ENCODE measurements at places on chromosomes 1 and 21.

DNA sequence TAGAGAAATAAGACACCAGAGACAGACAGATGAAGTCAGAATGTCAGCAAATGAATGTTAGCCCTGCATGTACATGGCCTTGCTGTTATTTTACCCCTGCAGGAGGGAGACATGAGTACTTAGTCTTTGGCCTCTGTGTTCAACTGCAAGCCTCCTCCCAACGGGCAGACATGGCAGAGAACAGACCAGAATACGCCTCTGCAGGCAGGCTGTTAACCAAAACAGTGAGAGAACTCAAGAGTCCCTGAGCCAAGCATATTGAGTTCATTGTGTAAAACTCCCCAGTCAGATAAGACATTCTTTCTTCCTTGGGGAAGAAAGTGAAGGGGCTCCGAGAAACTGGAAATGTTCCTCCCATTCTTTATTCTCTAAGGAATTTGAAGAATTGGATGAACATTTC is 150.9 kb downstream of the PHTF1 start:
- DNase-seq: no peak

DNA sequence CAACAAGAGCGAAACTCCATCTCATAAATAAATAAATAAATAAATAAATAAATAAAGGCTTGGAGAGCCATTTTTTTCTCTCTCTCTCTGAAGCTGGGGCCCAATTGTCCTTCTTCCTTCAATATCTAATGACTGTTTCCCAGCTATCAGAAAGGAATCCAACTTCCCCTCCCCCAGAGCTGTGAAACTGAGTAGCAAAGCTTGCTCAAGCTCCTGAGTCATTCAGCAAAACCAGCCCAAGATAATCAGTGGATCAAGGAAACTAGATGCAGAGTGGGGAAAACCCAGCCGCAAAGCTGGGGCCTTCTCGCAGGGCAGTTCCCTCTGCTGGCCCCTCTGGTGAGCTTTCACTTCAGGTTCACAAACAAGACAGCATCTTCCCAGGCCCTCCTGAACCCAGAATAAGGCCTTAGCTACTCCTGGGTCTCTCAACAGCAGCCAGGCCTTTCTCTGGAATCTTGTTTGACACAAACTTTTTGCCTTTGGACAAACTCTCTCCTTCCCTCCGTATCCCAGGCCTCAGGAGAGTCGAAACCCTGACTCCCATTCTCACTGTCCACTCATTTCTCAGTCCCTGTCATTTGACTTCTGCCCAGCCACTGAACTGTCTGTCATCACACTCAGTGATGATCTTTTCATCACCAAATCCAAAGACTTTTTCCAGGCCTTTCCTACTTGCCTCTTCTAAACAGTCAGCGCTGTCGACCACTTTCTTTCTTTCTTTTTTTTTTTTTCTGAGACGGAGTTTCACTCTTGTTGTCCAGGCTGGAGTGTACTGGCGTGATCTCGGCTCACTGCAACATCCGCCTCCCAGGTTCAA is 18.0 kb upstream of the PTP4A2 start:
- DNase-seq: no peak

DNA sequence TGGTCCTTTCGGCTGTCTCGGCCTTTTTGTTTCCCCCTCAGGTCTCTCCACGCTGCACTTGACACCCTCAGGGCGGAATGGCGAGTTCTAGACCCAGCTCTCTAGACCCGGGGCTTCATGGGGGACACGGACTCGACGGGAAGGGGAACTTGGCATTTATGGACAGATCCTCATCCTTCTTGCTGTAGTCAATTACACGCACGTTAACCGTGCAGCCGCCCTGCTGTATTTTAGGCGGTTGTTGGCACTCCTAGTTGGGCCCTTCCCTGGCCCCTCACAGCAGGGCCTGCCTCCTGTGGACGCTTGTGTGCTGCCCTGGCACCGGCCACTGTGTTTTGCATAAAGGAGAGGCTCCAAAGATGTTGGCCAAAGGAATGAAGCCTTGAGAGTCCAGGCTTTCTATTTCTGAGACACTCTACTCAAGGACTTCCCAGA is 558 bp upstream of the BTG3 start:
- DNase-seq: no peak

- no peak for DNase-seq
These were observed 725 bp downstream of the MTFR1L start for GRCh38 chr1:25820247-25821111.

DNA sequence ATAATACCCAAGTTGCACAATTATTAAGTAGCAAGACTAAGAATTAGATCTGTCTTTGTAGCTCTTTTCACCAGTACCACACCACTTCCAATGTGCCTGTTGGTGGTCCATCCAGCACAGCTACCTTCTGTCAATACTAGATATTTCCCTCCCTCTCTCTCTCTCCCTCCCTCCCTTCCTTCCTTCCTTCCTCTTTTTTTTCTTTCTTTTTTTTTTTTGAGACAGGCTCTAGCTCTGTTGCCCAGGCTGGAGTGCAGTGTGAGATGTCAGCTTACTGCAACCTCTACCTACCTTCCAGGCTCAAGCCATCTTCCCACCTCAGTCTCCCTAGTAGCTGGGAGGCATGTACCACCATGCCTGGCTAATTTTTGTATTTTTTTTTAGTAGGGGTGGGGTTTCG is 21.1 kb downstream of the KPNA6 start:
- DNase-seq: no peak

- no peak for DNase-seq
These were observed 64.2 kb downstream of the TCP10L start for GRCh38 chr21:32520875-32521735.
